ENCODE measurements at places on chromosomes 1 and 21.

GRCh38 chr1:100461222-100461621 is 76.7 kb upstream of the GPR88 start:
- DNase-seq, result no peak

DNA sequence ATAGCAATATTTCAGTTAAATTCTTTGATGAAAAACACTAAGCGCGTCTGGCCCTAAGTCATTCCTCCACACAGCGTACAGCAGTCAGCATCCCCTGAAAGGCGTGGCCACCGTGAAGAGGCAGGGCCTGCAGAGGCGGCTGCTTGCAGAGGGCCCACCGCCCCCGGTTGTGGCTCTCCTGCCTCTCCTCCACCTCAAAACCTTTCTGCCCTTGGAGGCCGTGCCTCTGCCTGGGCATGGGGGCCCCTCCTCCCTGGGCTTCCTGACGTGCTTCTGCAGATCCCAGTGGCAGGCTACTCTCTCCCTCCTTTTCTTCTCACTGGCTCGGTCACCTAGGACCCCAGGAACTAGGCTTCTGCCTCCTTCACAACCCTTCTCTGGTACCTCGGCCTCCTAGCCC is 16.2 kb downstream of the CLSTN1 start:
- no peak for DNase-seq

GRCh38 chr1:170365331-170365730 is 166.6 kb upstream of the GORAB start:
- DNase-seq, result no peak

DNA sequence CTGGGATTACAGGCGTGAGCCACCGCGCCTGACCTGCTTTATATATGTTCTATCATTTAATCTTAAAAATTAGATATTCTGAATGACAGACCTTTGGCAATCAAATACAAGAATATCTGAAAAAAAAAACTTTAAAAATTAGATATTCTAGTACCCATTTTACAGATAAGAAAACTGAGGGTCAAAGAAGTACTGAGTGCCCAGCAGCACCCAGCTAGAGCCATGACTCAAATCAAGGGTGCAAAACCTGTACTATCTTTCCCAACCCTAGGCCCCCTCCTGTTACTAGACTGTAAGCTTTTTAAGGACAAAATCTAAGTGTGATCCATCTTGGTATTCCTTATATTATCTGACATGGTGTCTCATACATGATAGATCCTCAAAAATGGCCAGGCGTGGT is 8.3 kb downstream of the ARHGAP30 start:
- DNase-seq, result no peak

DNA sequence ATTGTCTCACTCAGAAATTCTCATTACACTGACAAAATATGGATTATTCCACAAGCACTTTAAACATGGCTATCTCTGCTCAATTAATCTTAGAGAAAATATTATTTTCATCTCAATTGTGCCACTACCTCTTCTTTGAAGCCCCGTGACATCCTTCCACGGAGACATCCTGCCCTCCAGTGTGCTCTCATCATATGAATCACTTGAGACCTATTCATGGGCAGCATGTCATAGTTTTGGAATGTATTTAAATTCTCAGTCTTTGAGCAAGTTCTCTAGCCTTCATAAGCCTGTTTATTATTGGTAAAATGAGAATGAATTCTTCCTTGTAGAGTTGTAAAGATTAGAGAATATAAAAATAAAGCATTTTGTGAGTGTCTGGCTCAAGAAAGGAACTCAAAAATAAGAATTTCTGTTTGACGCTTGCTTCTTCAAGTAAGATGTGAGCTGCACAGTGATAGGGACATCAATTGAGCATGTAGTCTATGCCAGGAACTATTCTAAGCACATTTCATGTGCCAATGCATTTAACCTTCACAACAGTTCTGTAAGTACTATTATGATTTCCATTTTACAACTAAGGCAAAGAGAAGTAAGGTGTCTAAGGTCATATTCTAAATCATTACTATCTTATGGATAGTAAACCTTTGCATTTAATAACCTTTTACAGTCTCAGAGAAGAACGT is 557.4 kb upstream of the ZRANB2 start:
- no peak for DNase-seq

- DNase-seq, result no peak
Observed at GRCh38 chr1:98897479-98897878, 107.2 kb downstream of the PLPPR5 start.

- no peak for DNase-seq
Observed at GRCh38 chr1:198155253-198155652, 1.5 kb upstream of the NEK7 start.

- DNase-seq, result no peak
Observed at GRCh38 chr1:184896000-184896399, 78.3 kb downstream of the NIBAN1 start.

- no peak for DNase-seq
Observed at GRCh38 chr1:153342178-153342577, 6.5 kb downstream of the PGLYRP4 start.
